ENCODE measurements at places on chromosomes 7 and 10.

GRCh38 chr7:87498893-87499292, 23.4 kb upstream of the ABCB4 start:
- no peak for DNase-seq

- no peak for DNase-seq
These were observed 194.4 kb downstream of the GATA3 start for GRCh38 chr10:8248868-8249267.

DNA sequence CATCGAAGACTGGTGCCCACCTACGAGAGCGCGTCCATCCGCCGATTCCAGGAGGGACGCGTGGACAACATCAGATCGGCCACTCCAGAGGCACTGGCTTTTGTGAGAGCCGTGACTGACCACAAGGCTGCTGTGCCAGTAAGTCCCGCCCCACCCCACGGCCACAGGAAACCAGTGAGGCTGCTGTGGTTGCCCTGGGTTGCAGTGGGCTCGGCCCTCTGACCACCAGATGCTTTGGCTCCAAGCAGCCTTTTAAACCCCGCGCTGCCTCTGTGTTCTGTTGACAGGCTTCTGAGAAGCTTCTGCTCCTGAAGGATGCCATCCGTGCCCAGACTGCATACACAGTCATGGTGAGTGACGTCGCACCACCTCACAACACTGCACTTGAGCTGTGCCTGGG, 24.4 kb upstream of the C10orf53 start:
- no peak for DNase-seq

GRCh38 chr7:105212212-105212611, 176.5 kb downstream of the SRPK2 start:
- DNase-seq: no peak

GRCh38 chr7:154919344-154920225, 83.3 kb downstream of the PAXIP1 start:
- no peak for DNase-seq

DNA sequence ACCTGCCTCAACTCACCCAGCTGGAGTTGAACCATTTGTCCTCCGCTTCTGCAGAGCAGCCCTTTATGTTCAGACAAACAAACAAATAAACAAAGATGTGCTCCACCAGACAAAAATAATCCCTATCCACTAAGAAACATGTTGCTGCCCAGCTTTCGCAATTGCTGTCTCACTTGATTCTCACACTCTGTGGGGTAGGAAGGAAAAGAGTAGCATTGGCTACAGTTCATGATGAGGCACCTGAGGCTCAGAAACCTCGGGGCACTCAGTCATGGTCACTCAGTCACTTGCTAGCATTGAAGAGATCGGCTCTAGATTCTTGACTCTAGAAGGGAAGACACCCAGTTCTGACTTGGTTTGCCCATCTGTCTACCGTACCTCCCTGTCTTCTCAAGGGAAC, 88.0 kb upstream of the ZMIZ1 start:
- DNase-seq: no peak

DNA sequence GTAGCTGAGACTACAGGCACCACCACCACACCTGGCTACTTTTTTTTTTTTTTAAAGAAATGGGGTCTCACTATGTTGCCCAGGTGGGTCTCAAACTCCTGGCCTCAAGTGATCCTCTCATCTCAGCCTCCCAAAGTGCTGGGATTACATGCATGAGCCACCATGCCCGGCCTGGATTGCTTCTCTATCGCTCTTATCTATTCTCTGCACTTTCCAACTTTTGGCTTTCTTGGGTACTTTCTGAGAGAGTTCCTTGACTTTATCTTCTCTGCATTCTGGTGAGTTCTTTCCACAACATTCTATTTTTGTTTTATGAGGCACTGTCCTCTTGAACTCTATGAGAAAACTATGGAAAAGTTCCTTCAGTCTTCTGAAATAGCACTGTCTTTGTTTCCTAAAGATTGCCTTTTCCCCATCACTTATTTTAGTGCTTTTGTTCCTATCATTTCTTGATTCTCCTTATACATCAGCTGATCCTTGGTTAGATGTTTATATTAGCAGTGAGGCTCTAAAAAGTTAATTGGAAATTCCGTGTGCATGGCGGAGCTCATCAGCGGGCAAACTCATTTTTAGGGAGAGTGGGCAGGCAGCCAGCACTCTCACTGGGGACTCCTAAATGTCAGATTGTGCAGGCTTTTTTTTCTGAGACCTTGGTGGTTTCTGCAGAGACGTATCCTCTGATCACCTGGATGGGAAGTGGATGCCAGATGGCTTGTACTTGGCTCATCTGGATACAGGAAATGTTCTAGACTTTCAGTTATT, 43.9 kb downstream of the HIP1 start:
- no peak for DNase-seq

- peak; percentile 49 for DNase-seq
These were observed at the start of gene SAMD9L for GRCh38 chr7:93148144-93148543. Gene SAMD9L (minus strand): TSS chr7:93148385. CDS start chr7:93135971, 12,414 bp downstream.

DNA sequence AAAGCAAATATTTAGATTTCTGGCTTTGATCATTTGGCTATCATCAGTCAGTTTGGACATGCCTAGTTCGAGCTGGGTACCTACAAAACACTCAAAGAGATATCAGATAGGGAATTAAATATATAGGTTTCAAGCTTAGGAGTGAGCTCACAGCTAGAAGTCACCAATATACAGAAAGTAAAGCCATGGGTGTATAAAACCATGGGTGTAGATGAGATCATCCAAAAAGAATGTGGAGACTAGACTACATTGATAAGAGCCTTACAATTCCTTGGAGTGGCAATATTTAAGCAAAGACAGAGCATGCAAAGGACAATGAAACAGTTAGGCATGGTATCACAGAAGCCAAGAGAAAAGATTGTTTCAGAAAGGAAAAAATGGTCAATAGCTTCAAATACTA, 7.2 kb upstream of the RALA start:
- DNase-seq: peak; percentile 61

GRCh38 chr10:129963641-129964501, at the start of gene EBF3:
Gene EBF3 (minus strand): TSS chr10:129964274. CDS start chr10:129963768, 506 bp downstream.
- DNase-seq: peak; percentile 94

DNA sequence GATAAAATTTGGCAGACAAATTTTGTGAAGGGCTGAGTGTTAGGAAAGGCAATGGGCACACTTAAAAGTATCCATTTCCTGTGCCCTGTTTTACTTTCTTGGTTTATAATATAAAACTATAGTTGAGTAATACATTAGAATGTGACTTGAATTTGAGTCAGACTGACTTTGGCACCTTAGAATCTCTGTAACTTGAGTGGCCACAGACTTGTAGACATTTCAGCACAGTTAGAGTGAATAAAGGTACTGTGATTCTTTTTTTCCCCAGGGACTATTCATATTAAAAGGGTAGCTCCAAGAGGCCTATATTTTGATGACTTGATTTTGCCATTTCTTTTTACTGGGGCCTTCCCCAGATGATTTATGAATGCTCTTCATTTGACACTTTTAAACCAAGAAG, 22.4 kb downstream of the GBF1 start:
- peak; percentile 85 for DNase-seq

DNA sequence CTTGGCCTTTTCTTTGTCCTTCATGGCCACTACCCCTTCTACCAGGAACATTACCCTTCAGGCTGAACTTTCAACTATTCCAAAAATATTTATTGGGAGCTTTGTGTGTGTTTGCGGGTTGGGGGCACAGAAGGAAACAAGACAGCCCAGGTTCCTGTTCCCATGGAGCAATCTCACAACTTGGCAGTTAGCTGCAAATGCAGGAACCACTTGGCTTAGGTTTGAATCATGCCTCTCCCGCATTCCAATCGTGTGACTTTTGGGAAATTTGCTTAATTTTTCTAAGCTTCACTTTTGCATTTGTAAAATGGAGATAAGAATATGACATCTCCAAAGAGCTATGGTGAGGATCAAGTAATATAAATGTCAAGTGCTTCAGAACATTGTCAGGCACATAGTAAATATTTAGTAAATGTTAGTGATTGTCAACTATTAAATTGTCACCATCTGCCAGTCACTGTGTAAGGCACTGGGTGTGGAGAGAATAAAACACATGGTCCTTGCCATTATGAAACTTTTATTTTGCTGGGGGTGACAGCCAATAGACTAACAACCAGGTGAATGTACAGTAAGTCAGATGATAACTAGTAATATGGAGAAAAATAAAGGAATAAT, 277.1 kb downstream of the SNX13 start:
- peak; percentile 91 for DNase-seq

All from cardiac fibroblast (primary cell).